Esophagus mucosa (tissue), 1 donor: ENCODE measurements at places on chromosomes 16 and 17. TPM values are rescaled to one million over a fixed set of nuclear protein-coding genes. Genes with fewer than 3 reads are reported as not detected.

ST6GALNAC1 gene
- total RNA-seq = 16.9 TPM

ALOX15B gene
- 121 TPM for total RNA-seq

TPSD1 gene
- not detected for total RNA-seq

AGRP gene
- not detected for total RNA-seq

CMTM1 gene
- total RNA-seq = 0.60 TPM

PRSS21 gene
- total RNA-seq = 6.9 TPM

OTOP3 gene
- 14.7 TPM for total RNA-seq

WSCD1 gene
- total RNA-seq = 0.24 TPM

MLKL gene
- 12.4 TPM for total RNA-seq

FBXO39 gene
- 0.68 TPM for total RNA-seq

CES4A gene
- 6.0 TPM for total RNA-seq

SLC16A13 gene
- total RNA-seq = 11.8 TPM

GP2 gene
- total RNA-seq = not detected

SLC25A39 gene
- total RNA-seq = 126 TPM

CLEC19A gene
- total RNA-seq = not detected

HSPB9 gene
- not detected for total RNA-seq

DUSP14 gene
- 14.2 TPM for total RNA-seq

PRR35 gene
- total RNA-seq = not detected

TPSB2 gene
- 4.5 TPM for total RNA-seq

HP gene
- 6.2 TPM for total RNA-seq

CDH15 gene
- not detected for total RNA-seq

STAT3 gene
- 191 TPM for total RNA-seq

CORO6 gene
- 1.4 TPM for total RNA-seq

SMTNL2 gene
- total RNA-seq = 0.56 TPM

C16orf54 gene
- total RNA-seq = 0.36 TPM

PSMD3 gene
- total RNA-seq = 80.2 TPM

KRT23 gene
- 3.1 TPM for total RNA-seq

TPSG1 gene
- 0.24 TPM for total RNA-seq

IGFBP4 gene
- total RNA-seq = 72.1 TPM

GRIN2C gene
- total RNA-seq = not detected

CCR7 gene
- total RNA-seq = 0.48 TPM

ALOXE3 gene
- 4.0 TPM for total RNA-seq

RPUSD1 gene
- total RNA-seq = 14.4 TPM

GAST gene
- not detected for total RNA-seq

ZG16 gene
- not detected for total RNA-seq

CAPN15 gene
- 27.1 TPM for total RNA-seq

SOX15 gene
- total RNA-seq = 74.0 TPM

TSPAN10 gene
- 2.2 TPM for total RNA-seq

MYH2 gene
- total RNA-seq = 0.56 TPM
